ENCODE measurements at places on chromosomes 7 and 10.

GRCh38 chr10:9501944-9502343 is 1447.5 kb downstream of the GATA3 start:
- DNase-seq: no peak

GRCh38 chr10:16853201-16853600 is 36.0 kb upstream of the RSU1 start:
- no peak for DNase-seq

- no peak for DNase-seq
Observed at GRCh38 chr7:27375958-27376357, 133.4 kb downstream of the EVX1 start.

- peak; percentile 7 for DNase-seq
Observed at GRCh38 chr10:71270301-71271220, 48.5 kb upstream of the SLC29A3 start.

- DNase-seq: no peak
Observed at GRCh38 chr10:34737772-34738169, 77.3 kb downstream of the PARD3 start.

- no peak for DNase-seq
Observed at GRCh38 chr10:32054094-32054493, 2.1 kb downstream of the KIF5B start.

GRCh38 chr10:9636216-9636615 is 1381.5 kb upstream of the CELF2 start:
- DNase-seq: no peak

DNA sequence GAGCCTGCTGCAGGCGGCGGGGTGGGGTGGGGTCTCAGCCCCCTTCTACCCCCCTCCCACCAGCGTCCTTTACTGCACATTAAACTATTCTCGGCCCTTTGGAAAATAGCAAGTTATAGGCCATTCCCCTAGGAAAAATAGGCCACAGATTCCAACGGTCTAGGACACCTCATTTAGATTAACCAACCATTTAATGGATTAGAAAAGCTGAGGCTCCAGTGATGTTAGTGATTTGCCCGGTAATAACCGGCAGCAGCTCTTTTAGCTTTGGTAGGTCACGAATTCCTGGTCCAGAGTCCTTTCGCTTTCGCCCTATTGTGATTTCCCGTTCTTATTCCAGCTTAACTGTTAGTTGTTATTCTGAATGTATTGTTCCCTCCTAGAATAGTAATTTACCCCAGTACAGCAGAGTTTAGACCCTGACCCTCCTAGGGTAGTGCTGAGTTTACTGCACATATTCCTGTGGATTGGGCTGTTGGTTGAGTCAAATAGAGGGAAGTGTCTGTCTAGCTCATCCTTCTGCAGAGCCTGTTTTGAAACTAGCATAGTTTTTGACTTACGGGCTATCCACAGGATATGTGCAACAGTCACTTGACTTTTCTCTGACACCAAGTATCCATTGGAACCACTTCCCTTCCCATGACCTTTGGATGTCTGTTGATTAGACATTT is 754 bp downstream of the GSTO1 start:
- no peak for DNase-seq

GRCh38 chr10:102065561-102066398 is 631 bp downstream of the HPS6 start:
- peak; percentile 11 for DNase-seq

DNA sequence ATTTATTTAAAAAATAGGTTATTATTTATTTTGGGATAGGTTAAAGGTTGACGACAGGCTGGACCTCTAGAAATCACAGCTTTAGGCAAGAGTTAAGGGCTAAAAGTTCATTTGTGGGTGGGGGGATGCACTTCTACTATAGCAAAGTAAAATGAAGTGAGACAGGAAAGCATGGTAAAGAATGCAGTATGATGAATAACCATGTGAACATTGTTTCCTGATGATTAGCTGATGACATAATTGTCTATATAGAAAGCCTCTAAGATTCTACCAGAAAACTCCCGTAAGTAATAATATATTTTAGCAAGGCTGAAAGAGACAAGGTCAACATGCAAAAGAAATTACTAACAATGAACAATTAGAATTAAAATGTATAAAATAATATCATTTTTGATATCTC is 25.7 kb upstream of the PRSS37 start:
- no peak for DNase-seq

DNA sequence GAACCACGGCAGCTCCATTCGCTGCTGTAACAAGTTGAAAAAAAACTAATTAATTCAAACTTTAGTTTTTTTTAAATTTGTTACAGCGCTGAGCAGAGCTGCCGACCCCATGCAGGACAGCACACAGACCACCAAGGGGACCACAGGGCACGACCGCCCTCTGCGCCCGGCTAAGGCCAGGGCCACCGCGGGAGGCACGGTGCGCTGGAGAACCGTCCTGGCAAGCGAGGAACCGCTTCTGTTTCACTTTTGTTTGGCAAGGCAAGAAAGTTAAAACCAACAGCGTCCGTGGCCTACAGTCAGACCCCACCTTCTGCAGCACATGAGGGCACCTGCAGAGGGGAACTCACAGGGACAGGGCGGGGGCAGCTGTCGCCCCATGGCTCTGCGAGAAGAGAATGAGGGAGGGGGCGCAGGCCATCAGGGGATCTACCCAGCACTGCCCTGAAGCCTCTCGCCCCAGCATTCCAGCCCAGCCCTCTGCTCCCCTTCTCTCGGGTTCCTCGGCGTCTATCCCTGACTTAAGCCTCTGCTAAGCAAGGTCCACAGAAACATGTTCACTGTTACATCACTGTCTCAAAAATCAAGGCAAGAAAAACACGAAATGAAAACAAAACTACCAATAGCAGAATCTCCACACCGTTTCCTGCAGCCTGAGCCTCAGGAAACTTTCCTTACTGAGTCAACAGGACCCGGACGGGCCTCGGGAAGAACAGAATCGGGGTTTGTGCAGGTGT is 204.4 kb downstream of the DIP2C start:
- no peak for DNase-seq

DNA sequence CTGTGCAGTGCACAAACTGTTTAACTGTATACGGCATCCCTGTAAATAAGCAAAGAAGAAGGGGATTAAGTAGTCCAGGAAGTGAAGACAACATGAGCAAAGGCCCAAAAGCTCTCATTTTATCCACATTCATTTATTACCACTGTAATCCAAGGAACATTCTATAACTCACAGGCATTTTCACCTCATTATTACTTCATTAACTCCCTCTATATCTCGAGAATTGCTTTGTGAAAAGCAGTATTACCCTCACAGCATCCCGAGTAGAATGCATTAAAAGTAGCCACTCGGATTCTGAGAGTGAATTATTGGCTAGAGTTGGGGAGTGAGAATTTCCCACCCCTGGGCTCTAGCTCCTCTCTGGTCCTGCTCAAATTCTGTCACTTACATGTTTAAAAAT is 51.0 kb upstream of the CHCHD3 start:
- DNase-seq: no peak

DNA sequence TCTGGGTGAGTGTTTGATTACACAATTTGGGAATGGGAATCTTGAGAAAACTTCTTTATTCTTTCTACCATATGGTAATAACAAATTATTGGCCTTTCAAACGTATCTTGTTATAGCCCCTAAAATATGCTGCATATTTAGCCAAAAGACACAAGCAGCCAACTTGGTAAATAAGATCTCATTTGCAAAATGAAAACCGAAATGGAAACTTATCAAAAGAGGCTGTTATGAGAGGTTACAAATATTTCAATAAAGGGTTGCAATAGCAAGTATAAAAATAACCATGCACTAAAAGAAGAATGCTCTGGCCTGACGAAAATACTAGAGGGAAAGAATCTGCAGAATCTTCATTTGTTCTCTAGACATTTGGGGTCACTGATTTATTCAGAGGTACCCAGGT is 259.5 kb upstream of the LRRN3 start:
- no peak for DNase-seq

DNA sequence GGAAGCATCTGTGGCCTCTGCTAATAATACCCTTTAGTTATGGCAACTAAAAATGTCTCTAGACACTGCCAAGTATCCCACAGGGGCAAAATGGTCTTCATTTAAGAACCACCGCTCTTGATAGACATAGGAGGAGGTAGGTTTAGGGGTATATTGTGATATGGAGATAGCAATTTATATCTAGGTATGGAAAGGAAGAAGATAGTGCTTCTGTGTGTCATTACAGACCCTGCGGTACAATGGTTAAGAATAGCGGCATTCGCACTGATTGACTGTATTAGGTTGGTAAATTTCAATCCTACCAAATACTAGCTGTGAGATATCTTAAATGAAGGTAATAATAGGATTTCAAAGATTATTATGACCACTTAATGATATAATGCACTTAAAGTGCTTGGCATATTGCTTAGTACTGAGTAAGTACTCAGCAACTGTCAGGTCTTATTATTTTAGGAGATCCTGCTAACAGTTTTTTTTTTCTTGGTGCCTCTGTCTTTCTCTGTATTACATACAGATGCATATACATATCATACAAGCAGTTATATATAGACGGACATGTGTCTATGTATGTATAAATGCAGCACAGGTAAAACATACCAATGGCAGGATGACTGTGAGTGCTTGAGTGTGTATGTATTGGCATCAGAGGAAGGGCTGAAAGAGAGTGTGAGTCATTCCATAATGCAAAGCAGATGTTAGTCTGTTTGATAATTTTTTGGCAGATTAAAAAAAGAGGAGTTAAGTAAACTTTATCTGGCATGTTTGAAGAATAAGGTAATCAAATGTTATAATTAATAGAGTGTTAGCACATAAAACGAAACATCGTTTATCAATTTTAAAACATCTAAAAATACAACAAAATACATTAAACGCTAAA is 50.0 kb upstream of the ITGB8 start:
- DNase-seq: no peak

- DNase-seq: no peak
Observed at GRCh38 chr10:43693602-43694001, 44.9 kb upstream of the ZNF32 start.

DNA sequence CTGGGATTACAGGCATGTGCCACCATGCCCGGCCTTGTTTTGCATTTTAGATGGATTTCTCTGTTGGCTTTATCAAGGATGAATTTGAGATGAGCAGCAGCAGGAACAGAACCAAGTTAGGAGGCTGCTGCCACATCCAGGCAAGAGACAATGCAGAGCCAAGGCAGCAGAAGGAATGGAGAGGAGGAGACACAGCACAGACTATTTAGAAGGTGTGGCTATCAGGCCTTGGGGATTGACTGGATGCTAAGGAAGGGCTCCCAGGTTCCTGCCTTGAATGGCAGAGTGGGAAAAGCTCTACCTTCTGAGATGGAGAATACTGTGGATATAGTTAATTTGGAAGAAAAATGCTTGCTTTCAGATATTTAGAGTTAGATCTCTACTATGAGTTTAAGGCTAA is 484.7 kb upstream of the C7orf33 start:
- DNase-seq: no peak

- DNase-seq: no peak
Observed at GRCh38 chr10:72802332-72802731, 91.2 kb upstream of the OIT3 start.

DNA sequence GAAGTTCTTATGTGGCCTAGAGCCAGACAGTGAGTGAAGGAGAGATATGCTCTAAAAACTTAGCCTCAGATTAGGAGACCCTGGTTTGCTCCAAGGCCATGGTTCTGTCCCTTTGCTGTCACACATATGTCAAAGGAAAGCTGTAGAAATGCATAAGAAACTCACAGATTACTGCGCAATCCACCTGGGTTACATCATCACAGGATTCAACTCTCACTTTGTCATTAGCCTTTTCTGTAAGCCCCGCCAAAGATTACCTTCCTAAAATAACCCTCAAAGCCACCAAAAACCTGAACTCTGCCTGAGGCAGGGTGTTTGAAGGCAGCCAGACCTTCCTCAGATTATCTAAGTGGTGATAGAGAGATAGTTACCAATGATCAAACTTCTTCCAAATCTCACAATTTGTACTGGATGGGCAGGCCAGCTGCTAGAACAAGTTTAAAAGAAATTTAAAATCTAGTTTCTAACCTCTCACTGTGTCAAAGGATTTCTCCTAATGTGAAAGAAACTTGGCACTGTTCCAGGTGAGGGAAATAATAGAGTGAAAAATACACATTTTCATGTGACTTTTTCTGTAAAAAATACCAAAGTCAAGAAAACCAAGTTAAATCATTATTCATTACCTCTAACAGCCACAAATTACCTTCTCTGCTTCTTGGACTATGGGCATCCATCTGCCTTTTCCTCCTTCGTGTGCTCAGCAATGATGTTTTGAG is 567.2 kb downstream of the SUGCT start:
- DNase-seq: no peak

DNA sequence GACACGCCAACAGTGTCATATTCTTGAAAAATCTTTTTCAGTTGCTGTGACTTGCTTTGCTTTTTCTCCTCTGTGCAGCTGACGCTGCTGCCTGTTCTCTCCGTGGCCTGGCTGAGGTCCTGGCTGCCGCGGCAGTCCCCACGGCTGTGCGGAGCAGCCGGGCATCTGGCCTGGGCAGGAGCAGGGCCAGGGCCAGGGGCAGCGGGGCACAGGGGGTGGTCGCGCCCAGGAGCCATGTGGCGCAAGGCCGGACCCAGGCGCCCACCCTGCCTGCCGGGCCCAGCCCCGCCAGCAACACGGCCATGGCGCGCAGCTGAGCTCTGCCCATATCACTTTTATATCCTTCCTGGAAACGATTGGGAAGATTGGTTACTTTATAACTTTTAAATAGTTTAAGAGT is 109.4 kb upstream of the ACBD5 start:
- no peak for DNase-seq

DNA sequence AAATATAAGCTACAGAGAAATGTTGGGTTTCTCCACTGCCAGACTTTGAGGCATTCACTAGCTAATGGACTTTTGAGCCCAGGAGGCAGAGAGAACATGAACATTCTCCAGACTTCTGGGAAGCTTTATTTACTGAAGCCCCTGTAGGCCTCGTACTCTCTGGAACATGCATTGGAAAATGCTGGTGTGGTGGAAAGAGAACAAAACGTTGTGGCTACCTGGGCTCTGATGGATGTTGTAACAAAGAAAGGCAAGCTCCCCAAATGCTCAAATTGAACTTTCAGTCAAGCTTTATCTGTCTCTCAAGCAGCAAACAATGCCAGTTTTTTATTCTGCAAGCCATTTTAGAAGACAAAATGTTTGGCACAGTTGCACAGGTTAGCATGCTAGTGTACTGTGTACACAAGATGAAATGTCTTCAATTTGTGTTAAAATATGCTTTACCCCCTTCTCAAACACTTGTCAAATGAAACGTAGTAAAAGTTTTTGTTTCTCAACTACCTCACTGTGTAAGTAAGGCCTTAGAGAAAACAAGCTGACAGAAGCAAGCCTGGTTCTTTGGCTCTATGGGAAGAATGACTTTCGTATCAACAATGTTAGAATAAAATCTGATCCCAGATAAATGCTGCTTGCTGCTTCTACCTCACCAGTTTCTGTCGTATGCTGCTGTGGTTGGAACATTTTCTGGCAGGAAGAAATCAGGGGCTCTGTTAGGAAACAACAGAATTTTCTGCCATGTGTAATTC is 71.0 kb upstream of the CC2D2B start:
- no peak for DNase-seq

- DNase-seq: no peak
Observed at GRCh38 chr10:50857579-50857978, 27.8 kb downstream of the A1CF start.

- no peak for DNase-seq
Observed at GRCh38 chr7:47786557-47787248, 161.6 kb downstream of the PKD1L1 start.
